ENCODE measurements at places on chromosomes 1 and 21. TPM values are rescaled to one million over a fixed set of nuclear protein-coding genes. Genes with fewer than 3 reads are reported as not detected.

- no peak for DNase-seq
- H3K27ac ChIP-seq: no peak overlapping the region
- H3K4me3 ChIP-seq: no peak overlapping the region
- peaks cover 35% of the 10 kb centered on the region for H3K4me1 ChIP-seq
- no peaks in the 10 kb centered on the region for H3K27me3 ChIP-seq
- H3K36me3 ChIP-seq: no peaks in the 10 kb centered on the region
These were observed 51.5 kb downstream of the TOMM20 start for GRCh38 chr1:235077163-235077540.

GRCh38 chr1:41492341-41492848, 7.9 kb upstream of the EDN2 start:
- peaks cover 26% of the 10 kb centered on the region for H3K4me1 ChIP-seq
- H3K36me3 ChIP-seq: no peaks in the 10 kb centered on the region
- H3K4me3 ChIP-seq: no peak overlapping the region
- H3K27ac ChIP-seq: no peak overlapping the region

ZNF697 gene
- 8.3 TPM for total RNA-seq

KCNJ9 gene
- total RNA-seq: not detected

GRCh38 chr21:33115631-33116510, 45.9 kb downstream of the OLIG1 start:
- H3K36me3 ChIP-seq: no peaks in the 10 kb centered on the region
- H3K4me3 ChIP-seq: no peak overlapping the region

DNA sequence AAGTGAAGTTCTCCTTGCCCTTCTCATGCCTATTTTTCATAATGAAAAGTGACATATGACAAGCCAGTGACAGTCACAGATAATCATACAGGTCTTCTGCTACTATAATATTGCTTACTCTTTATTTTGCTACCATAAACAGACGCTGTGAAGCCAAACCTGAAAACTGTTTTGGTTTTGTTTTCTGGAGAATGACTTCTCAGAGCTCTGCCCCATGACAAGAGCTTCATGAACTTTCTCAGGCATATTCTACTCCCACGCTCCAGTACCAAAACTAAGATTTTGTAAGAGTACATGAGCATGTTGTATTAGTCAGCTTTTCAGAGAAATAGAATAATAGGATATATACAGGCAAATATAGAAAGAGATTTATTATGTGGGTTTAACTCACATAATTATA, 64.3 kb upstream of the VTCN1 start:
- peaks cover 6% of the 10 kb centered on the region for H3K27me3 ChIP-seq
- no peak overlapping the region for H3K27ac ChIP-seq
- no peaks in the 10 kb centered on the region for H3K36me3 ChIP-seq
- no peak for DNase-seq
- no peak overlapping the region for H3K4me3 ChIP-seq
